Thyroid gland (tissue), 4 donors: ENCODE measurements at places on chromosomes 6 and 20. TPM values are rescaled to one million over a fixed set of nuclear protein-coding genes. Genes with fewer than 3 reads are reported as not detected.

GRCh38 chr6:43310134-43310533, 1.5 kb upstream of the CRIP3 start:
- no peak for DNase-seq

DNA sequence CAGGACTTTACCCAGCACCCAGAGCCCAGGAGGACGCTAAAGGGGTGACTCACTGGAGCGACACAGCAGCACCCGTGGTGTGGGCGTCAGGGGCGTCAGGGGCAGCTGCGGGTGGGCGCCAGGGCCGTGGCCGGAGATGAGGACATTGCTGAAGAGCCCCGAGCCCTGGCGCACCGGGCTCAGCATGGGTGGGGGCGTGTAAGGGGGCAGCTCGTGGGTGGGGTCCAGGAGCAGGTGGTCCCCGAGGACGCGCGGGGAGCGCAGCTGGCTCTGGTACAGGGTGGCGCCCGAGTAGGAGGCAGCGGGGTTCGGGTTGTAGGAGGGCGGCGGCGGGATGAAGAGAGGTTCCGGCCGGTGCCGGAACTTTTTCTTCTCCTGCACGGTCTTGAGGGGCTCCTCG, 41.6 kb upstream of the MRPS10 start:
- no peak for DNase-seq

- peak; percentile 46 for DNase-seq
These were observed 222.0 kb upstream of the SYNCRIP start for GRCh38 chr6:85864453-85865401.

DNA sequence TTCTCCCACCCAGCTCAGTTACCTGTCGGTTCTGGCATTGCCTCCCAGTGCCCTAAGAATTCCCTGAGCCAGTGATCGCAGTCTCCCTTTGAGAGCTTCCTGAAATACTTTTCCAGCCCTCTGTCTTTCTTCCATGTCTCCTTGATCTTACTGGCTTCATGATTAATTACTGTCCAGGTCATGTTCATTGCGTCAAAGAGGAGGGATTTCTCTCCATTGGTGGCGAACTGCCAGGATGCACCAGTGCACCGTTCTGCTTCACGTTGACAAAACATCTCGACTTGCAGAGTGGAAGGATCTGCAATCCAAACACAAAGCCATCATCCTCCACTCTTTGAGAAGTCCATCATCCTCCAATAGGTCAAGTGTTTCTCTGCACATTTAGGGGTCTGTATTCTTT, 8.6 kb downstream of the RAET1E start:
- no peak for DNase-seq

- no peak for DNase-seq
These were observed 52.7 kb upstream of the PTGIS start for GRCh38 chr20:49620364-49621240.

The SLC17A3 gene
- total RNA-seq = not detected

The SPTLC3 gene
- total RNA-seq = 36.5 TPM
